ENCODE measurements at places on chromosomes 4 and X.
A peak's percentile ranks its signal among the peaks of the same experiment; 100 is the strongest.

- DNase-seq: no peak
Measured at GRCh38 chrX:23664496-23664895, 2.8 kb upstream of the PRDX4 start.

GRCh38 chr4:54661169-54661568, 3.4 kb downstream of the KIT start:
- DNase-seq: no peak

DNA sequence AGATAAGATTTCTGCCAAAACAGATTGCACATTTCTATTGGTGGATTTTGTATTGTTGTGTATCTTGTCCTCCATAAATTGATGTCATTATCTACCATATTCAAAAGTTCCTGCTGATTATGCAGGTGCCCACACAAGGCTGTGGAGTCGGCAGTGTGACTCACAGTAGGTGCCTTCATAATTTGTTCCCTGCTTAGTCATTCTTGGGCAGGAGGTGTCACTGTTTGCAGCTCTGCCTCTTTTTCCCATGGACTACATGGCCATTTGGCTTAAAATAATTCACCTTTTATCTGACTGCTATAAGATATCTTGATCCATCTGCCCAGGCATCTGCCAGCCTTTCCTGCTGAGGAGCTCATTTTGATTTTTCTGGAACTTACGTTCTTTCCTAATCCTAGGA, 33.6 kb upstream of the ENPEP start:
- DNase-seq: no peak

DNA sequence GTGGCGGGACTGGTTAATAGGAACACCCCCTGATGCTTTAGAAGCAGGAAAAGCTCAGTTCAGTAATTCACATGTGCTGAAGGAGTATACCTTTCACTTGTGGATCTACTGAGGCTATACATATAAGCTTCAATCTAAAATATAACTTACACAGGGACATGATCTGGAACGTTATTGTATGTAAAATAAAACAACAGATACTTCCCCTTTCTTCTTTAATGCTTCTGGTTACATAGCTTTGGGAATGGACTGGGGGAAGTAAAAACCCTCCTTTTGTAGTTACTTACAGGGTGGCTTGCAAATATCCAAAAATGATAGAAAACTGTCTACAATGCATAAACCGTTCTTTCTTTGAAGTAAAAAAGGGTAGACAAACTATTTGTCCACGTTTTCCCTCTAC, 1.9 kb downstream of the FGG start:
- no peak for DNase-seq

GRCh38 chrX:65516756-65517155, 17.8 kb downstream of the LAS1L start:
- DNase-seq: no peak

DNA sequence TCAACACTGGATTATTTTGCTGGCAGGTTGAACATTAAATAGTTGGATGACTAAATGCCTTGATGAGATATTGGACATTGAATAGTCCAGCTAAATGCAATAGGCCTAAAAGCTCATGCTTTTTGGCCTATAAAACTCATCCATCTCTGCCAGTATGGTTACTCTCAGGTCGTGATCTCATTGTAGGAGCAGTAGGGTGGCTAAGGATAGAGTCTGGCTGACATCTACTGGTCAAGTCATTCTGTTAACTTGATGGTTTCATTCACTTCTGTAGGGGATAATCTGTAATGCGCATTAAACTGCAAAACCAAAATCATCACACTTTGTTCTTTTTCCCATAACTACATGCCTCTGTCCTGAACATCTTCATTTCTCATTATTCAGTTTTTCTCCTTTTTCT, 227.0 kb downstream of the DKK2 start:
- no peak for DNase-seq

- no peak for DNase-seq
Measured at GRCh38 chrX:670645-671044, 40.1 kb downstream of the SHOX start.

DNA sequence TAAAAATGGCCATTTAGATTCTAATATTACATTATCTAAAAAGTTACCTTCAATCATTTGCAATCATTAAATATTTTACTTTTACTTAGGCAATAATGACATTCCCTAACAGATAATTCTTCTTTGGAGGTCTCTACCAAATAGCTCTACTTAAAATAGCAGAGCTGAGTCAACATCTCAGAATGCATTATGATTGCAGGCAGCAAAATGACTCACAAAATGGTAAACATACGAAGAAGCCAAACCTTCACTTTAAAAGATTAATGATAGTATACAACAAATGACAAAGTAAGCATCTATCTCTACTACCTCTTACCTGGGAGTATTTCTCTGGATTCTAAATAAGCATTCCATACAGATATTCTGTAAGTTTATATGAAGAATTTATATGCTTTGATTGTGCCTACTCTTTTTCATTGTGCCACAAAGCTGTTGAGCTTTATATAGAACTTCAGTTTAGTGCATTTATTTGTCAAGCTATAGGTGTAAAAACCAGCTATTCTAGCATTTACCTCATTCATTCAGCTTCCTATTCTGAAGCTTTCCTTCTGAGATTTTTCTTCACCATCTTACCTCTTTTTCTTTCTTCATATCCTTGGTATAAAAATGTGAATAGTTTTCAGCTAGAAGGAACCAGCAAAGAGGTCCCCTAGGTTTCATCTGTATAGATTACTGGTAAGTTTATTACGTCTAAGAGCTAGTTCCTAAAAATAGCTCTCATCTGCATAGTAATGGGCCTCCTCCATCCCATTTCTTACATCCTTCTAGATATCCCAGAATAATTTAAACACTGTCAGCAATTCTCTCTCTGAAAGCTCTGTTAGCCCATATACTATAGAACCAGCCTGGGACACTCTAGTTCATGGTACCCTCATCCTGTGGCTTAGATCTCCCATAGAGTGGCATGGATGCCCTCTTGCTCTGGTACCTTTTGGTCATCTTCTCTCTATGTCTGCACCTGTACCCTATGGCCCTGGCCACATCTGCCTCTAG, 17.2 kb upstream of the SPCS3 start:
- no peak for DNase-seq

DNA sequence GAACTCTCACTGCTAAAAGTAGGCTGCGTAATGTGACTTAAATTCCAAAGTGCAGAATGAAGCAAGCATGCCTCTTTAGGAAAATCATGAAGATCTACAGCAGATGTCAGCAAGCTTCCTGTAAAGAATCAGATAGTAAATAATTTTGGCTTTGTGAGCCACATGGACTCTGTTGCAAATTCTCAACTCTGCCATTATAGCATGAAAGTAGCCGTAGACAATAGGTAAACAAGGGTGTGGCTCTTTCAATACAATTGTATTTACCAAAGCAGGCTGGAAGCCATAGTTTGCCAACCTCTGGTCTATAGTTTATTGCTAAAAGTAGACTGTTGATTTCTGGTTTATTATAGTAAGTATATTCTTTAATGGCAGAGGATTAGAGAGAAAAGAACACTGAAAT, 80.3 kb upstream of the FAM9B start:
- DNase-seq: no peak

DNA sequence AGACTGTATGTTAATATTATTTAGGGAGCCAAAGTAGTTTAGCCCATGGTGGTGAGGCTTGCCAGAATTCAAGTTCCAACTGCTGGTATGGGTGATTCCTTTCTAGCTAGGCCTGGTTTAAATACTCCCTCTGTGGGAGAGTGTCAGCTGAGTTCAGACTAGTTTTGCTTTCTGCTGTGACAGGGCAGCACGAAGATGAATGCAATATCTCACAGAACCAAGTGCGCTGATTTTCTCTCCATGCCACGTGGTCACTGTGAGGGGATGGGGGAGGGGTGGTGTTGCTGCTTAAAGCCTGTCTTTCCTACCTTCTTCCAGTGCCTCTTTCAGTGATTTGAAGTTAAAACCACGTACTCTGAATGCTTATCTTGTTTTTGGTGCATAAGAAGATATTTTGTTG, 445.7 kb upstream of the CXorf51B start:
- DNase-seq: no peak

DNA sequence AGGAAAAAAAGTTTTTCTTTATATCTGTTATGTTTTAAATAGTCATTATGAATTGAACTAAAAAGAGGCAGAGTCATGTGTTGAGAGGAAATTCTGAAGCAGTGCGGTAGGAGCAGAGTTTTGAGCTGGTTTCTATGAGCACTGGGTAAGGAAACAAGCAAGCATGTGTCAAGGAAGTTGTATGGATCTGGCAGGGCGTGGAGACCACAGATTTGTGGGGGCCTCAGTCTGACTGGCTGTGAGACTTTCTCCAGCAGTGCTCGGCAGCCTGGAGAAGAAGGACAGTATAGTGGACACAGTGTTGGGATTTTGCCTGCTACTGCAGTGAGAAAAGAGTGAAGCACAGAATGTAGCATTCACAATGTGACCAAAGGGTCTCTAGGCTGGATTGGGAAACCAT, 399.1 kb downstream of the INPP4B start:
- no peak for DNase-seq

GRCh38 chr4:140300271-140300970, 73.0 kb upstream of the SCOC start:
- peak; percentile 54 for DNase-seq

- no peak for DNase-seq
Measured at GRCh38 chrX:23799469-23800065, 16.6 kb downstream of the SAT1 start.

DNA sequence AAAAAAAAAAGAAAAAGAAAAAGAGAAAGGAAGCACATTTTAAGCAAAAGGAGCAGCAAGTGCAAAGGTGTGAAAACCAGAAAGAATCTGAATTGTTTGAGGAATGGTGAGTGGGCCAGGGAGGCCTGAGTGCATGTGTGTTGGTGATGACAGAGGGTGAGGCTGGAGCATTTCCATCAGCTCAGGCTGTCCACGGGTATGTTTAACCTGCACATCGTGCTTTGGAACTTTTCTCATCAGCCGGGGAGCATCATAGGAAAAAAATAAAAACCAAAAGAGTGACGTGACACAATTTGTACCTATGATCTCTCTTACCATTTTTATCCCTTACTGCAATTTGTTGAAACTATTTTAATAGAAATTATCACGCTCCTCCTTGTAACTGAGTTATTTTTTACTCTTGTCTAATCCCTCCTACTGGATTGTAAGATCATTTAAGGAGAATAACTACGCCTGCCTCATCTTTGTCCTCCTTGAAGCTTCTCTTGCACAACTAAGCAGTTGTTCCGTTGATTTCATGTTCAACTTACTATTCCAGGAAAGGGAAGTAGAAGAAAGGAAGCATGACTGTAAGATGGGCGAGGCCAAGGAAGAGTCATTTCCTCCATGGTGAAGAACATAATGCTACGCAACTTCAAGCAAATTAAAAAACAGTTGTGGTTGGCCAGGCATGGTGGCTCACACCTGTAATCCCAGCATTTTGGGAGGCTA, 7.0 kb downstream of the PALLD start:
- no peak for DNase-seq

DNA sequence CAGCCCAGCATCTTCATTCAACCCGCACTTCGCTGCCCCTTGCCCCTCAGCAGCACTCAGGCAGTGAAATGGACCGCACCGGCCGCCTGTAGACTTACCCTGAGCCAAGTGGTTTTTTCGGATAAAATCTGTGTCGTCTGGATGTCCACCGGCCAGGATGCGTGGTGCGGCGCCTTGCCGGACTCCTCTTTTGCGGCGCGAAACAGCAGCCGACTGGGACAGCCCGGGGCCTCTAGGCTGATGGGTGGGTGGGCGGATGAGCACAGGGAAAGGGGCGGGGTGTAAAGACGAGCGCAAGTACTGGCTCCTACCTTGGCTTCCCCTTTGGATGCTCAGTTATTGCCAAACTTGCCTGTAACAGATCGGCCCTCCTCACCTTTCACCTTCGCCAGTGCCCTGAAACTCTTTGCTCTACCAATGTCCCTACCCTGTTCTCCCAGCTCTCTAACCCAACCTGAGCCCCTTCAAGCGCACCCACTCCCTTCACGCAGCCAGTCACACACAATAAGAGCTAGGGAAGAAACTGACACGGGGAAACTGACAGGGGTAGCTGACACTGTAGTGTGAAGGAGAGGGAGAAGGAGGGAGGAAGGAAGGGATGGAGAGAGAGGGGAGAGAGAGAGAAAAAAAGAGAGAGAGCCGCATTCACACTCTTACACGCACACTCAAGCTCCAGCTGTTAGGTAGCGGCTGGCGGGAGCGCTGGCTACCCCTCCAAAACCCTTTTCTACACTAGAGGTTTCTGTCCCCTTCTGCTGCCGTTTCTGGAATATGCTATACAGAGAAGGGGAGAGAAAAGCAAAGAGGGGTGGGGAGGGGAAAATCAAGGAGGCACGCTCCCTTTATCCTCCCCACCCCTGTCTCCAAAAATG, 559 bp downstream of the TRPC5 start:
- DNase-seq: no peak

GRCh38 chr4:8911316-8912088, 39.9 kb upstream of the HMX1 start:
- DNase-seq: no peak

GRCh38 chr4:165299399-165300060, 27.9 kb upstream of the MSMO1 start:
- no peak for DNase-seq

GRCh38 chrX:10112510-10112909, 44.3 kb upstream of the CLCN4 start:
- no peak for DNase-seq

DNA sequence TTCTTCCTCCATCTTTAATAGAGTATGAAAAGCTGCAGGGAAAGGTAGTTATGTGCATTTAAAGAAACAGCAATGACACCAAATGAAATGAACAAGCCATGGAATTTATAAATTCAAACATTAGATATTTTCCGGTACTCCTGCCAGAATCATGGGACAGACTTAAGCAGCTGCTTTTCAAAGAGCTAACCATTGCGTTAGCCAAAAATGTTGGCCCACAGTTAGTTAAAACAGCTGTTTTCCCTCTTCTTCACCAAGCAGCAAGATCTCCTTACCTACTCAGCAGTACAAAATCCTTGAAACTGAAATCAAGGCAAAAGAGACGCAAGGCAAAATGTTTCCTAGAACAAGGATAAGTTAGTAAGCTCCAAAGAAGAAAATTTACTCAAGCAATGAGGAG, 64.0 kb downstream of the MANBA start:
- DNase-seq: no peak

- peak; percentile 21 for DNase-seq
Measured at GRCh38 chrX:110847334-110847733, 51.7 kb upstream of the CHRDL1 start.

- no peak for DNase-seq
Measured at GRCh38 chr4:108635070-108635655, 14.8 kb downstream of the RPL34 start.

DNA sequence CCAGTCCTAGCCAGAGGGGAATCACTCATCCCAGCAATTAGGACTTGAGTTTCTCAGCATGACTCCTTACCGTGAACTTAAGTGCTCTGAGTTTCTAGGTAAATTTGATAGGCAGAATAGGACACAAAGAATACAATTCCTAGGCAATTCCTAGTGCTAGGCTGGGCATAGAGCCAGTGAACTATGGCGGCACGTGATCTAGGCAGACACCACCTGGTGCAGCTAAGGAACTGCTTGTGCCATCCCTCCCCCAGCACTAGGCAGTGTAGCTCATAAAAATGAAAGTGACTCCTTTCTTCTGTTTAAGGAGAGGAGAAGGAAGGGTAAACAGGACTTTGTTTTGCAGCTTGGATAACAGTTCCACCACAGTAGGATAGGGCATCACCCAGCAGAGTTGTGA, 736.3 kb upstream of the PCDH7 start:
- DNase-seq: peak; percentile 0

- no peak for DNase-seq
Measured at GRCh38 chr4:26228883-26229282, 91.9 kb upstream of the RBPJ start.
